ENCODE measurements at places on chromosomes 12 and 14.

DNA sequence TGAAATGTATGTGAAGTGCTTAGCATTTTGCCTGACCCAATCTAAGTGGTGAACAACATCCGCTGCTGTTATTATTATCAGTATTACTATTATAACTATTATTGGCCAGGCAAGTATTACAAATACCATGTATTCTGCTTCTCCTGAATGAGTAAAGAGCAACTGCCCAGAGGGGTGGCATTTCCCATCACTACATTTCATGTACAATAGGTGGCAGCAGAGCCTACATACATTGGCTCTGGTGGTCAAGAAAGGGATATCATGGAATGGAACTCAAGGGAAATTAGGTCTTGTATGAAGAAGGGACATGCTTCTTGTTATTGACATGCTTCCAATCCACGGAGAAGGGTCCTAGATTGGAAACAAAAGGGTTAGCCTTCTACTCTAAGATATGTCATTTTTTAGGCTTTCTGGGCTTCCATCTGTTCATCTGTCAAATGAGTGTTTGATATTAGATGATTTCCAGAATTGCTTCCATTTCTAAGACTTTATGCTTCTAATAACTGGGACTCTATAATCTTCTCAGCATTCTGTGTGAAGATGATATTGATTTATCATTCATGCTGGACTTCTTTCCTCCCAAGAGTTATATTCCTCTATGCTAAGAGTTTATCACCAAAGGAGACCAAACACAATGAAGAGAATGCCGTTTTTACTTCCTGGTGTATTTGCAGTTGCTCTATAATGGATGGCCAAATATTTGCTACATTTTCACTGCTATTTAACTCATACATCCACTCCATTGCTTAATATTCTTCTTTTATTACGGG, 239.1 kb downstream of the SSPN start:
- DNase-seq = peak; percentile 74

DNA sequence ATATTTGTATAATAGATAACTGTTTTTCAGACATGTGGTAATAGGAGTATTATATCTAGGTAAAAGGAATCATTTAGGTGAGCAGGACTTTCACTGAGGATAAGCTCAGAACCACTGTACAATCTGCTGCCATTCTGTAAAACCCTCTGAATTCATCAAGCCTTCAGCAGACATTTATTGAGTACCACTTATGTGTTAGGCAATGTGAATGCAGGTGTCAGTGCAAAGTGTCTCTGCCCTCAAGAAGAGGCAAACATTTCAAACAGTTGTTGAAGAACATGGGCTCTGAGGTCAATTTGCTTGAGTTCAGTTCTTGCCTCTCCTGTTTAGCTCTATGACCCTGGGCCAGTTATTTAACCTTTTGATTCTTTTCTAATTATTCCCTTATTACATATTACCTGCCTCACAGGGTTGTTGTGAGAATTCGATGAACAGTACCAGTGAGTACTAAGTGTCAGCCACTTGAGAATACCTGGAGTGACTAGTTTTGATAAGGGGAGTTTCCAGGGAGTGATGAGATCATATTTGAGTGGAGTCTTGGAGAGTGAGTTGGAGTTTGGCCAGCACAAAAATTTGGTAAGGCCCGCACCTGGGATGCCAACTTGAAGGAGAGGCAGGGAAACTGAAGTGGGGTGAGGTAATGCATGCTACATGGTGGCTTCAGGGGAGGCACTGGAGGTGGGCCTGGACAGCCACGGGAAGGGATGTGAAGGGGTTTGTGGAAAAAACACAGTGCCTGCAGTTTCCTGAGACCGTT, 33.7 kb downstream of the RASSF8 start:
- peak; percentile 46 for DNase-seq

- no peak for DNase-seq
These were observed 99.6 kb upstream of the HECTD1 start for GRCh38 chr14:31307198-31307597.

DNA sequence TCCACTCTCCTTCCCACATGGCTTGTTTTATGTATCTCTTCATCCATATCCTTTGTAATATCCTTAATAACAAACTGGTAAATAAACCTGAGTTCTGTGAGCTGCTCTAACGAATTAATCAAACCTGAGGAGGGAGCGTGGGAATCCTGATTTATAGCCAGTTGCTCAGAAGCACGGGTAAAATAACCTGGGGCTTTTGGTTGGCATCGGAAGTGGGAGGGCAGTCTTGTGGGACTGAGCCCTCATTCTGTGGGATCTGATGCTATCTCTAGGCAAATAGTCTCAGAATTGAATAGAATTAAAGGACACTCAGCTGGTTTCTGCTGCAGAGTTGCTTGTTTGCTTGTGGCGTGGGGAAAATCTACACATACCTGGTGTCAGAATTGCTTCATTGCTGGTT, 17.5 kb upstream of the LDHB start:
- peak; percentile 70 for DNase-seq

GRCh38 chr14:69625299-69626131, 14.1 kb downstream of the SUSD6 start:
- DNase-seq = peak; percentile 57

DNA sequence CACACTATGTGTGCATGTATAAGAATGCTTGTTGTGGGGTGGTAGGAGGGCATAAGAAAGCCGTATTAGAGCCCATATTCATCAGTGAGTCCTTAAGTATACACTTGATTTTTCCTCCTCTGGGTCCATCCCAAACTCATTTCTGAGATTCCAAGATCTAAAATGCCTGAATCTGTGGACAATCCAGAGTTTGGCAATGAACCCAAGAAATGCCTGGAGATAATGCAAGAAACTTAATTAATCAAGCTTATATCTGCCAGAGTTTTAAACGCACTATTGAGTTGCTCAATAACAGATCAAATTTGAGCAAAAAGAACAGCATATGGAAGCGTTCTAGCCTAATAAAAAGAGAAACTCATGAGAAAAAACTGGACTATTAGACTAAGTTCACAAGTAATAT, 143.4 kb upstream of the NAV3 start:
- no peak for DNase-seq

GRCh38 chr12:4956968-4957367, 47.3 kb downstream of the KCNA1 start:
- DNase-seq = no peak

GRCh38 chr12:15939111-15939510, 28.0 kb downstream of the DERA start:
- DNase-seq = no peak

GRCh38 chr12:24848941-24849477, 99.9 kb downstream of the BCAT1 start:
- no peak for DNase-seq

DNA sequence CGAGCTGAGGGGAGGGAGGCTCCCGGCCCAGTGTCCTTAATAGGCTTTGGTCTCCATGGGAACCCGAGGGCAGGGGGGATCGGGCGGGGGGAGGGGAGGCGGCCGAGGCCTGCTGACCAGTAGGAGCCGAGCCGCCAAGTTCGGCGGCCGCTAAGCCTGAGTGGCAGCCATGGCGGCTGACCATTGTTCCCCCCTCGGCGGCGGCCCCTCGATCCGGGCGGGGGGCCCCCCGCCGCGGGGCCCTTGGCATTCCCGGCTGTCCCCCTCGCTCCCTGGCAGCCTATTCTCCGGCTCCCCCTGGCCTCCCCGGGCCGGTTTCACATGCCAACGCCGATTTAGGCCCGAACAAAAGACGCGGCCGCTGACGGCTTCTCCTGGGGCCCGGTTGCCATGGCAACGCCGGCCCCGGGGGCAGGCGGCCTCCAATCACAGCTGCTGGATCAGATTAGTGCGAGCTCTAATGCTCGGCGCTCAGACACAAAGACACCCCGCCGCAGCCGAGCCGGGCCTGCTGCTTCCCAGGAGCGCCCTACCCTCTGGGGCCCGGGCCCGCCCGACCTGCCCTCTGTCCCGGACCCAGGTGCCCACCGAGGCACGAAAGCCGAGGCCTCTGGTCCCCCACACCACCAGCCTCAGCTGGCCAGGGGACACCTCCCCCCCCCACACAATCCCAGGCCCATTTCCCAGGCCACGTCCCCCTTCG, 7.3 kb downstream of the MSI1 start:
- peak; percentile 17 for DNase-seq

DNA sequence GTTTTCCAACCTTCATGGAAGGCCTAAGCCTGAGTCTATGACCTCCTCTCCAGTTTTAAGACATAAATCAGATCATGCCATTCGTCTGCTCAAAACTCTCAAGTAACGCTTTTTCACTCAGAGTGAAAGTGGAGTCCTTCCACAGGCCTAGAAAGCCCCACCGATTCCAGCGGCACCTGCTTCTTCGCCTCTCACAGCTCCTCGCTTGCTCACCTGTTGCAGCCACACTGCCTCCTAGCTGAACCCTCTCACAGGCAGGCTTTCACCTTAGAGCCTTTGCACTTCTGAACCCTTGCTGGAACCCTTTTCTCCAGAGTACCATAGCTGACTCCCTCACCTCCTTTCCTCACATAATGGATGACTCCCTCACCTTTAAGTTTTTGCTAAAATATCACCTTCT, 301.1 kb downstream of the ZFP36L1 start:
- no peak for DNase-seq

DNA sequence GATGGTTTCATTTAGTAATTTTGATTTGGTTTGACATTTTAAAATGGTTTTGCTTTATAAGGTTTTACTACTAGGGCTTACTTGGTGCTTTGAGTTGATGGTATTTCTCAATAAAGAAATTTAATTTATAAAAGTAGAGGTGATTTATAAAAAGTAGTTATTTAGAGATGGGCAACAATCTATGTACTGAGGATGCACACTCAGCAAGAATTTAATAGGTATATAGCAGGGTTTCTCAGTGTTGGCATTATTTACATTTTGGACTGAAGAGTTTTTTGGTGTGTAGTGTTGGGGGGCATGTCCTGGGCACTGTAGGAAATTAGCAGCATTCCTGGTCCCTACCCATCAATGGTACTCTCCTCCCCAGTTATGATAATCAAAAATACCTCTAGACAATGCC, 47.7 kb downstream of the PPHLN1 start:
- no peak for DNase-seq

GRCh38 chr14:72565917-72566316, 328.0 kb downstream of the DPF3 start:
- DNase-seq = no peak

GRCh38 chr14:22039938-22040780, 366.5 kb upstream of the OR4E1 start:
- no peak for DNase-seq

- DNase-seq = peak; percentile 4
These were observed 21.0 kb downstream of the WIF1 start for GRCh38 chr12:65100140-65100539.

GRCh38 chr14:56196274-56196673, 78.1 kb downstream of the PELI2 start:
- DNase-seq = peak; percentile 43

DNA sequence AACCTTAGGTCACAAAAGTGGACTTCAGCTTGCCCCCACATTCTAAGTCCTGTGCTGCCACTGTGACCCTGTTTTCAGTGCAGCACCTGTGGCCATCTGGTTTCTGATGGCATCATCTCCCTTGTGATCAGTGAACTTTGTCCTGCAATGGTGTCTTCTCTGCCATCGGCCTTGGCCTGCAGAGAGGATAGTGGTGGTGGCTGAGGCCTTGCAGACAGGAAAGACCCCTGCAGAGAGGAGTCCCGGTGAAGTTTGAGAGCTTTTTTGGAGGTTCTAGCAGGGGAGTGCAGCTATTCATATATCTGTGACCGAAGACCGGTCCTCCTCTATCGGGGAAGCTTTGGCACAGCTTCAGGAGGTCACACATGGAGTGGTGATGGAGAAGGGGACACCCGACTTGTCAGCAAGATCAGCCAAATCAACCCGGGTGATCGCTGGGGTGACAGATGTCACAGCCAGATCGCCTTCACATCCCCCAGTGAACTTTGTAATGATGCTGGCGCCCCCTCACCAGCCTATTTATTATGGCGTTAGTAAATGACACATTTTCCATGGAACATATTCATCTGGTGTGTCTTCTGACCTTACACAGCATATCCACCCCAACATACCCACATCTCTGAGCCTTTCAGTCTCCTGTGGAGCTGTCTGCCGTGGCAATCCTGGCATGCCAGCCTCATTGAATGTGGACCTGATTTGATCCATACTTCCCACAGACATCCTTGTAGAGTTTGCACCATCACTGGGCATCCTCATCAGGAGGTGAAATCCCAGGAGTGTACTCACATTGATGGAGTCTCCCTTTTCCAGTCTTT, 136.1 kb downstream of the PAPOLA start:
- DNase-seq = no peak

DNA sequence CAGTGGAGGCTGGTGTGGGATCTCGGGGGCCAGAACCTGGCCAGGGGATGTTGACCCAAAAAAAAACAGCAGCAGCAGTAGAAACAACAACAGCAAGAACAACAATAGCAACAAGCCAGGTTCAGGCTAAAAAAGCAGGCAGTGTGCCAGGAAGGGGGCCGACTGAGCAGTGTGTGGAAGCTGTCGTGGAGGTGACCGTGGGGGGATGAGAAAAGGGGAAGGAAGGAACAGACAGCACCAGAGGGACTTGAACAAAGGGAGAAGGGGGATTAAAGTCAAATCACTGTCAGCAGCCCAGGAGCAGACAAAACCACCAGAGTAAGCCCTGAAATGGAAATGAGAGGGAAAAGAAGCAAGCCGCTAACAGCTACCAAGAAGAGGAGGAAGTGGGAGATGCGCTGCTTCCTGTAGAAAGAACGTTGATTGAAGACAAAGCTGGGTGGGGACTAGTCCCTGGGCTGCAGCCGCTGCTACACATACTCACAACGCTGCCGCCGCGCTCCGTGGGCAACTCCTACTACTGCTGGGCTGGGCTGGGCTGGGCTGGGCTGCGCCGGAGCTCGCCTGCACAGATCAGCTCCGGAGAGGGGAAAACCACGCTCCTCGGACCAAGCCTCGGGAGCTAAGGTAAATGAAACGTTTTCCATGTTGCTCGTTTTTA, at the start of gene GNG2:
Gene GNG2 (plus strand): TSS at position 449 of the 661 bp plus-strand sequence. CDS start 90,067 bp downstream, outside the sequence.
- DNase-seq = peak; percentile 33

DNA sequence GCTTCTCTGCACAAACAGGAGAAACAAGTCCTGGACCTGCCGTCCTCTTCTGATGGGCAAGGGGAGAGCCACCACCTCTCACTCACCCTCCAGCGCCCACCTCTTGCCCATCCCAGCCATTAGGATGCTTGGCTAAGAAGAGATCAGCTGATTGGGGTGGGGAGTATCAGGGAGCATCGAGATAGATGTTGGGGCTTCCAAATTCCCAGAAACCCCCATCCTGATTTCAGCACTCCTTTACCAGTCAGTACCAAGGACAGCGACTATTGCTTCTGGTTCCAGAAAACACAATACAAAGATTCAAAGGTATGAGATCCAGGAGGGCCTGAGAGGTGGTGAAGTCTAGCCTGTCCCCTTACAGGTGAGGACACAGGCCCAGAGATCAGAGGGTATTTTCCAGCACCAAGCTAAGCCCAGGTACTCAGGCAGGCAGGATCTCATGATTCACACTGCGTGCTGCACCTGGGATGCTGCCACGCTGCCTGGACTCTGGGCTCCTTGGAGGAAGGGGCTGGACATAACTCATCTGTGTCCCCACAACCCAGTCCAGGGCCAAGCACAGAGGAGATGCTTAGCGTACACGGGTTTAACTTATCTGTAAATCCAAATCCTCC, 76.6 kb downstream of the TUNAR start:
- peak; percentile 36 for DNase-seq

GRCh38 chr12:132077322-132078100, 66.6 kb downstream of the DDX51 start:
- no peak for DNase-seq

GRCh38 chr12:119589634-119590033, 3.9 kb upstream of the TMEM233 start:
- DNase-seq = no peak

Data from renal cortical epithelial cell (primary cell).